Muscle of leg (tissue), 16 donors: ENCODE measurements at places on chromosomes 4 and X. TPM values are rescaled to one million over a fixed set of nuclear protein-coding genes. Genes with fewer than 3 reads are reported as not detected.

The KIT gene
- polyA plus RNA-seq: 7.8 TPM

- no peak for DNase-seq
Observed at GRCh38 chr4:30912098-30912714, 192.0 kb downstream of the PCDH7 start.

The TMPRSS11E gene
- polyA plus RNA-seq: 1.3 TPM

DNA sequence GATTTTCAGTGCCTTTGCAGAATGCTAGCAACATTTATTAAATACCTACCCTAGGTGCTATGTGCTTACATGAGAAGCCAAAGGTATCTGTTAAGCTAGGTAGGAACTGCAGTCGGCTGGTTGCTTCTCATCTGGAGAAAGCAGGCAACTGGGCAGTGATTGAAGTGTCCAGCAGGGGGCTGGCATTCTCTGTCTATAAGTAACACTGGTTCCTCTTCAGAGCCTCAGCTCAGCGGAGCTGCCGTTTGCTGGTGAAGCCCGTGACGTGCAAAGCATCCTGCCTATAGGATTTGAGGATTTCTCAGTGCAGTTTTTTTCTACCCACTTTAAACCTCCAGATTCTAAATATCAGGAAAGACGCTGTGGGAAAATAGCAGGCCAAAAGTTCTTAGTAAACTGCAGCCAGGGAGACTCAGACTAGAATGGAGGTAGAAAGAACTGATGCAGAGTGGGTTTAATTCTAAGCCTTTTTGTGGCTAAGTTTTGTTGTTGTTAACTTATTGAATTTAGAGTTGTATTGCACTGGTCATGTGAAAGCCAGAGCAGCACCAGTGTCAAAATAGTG lies at the start of gene GRPR:
Gene GRPR (plus strand): TSS at position 344 of the 565 bp plus-strand sequence. CDS start 389 bp downstream, outside the sequence.
- DNase-seq: peak; percentile 92

DNA sequence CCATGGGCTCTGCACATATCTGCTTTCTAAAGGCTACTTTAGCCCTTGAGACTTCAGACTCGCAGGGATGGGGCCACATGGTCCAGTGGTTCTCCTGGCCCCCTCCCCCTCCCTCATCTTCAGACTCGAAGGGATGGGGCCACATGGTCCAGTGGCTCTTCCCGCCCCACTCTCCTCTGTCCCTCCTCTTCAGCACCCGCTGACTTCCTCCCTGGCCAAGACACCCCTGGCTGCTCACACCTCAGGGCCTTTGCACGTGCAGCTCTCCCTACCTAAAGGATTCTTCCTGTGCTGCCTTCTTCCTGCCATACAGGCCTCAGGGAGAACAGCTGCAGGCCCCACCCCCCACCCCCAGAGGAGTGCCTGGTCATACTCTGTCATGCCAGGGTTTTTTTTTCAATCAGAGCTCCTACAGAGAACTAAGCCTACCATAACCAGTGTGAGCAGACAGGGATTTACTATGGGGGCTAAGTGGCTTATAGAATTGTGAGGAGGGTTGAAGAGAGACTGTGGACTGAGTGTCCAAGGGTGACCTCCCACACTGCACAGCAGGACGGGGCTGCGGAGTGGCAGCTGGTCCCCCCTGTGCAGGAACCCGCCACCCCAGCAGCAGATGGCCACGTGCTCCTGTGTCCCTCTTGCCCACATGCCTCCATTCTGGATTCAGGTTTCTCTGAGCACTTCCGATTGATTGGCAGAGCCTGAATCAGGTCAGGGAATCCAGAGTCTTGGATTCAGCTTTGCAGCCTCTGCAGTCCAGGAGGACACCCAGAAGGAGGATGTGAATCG lies 6.1 kb upstream of the SPON2 start:
- no peak for DNase-seq

DNA sequence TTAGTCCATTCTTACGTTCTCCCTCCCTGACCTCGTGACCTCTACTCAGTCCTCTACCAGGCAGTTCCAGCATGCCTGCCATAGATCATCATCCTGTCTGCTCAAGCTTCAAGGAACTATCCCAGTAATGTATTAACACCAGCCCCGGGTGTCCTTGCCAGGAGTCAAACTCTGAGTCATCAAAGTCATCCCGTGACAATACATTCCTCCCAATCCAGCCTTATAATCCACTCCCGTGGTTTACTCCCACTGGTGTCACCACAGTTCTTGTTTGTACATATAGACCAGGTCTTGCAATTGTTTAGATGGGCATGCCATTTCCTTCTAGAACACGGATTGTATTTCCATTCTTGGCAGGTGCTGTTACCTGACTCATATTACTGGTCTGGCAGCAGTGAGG lies 68.7 kb upstream of the TAB3 start:
- peak; percentile 2 for DNase-seq

DNA sequence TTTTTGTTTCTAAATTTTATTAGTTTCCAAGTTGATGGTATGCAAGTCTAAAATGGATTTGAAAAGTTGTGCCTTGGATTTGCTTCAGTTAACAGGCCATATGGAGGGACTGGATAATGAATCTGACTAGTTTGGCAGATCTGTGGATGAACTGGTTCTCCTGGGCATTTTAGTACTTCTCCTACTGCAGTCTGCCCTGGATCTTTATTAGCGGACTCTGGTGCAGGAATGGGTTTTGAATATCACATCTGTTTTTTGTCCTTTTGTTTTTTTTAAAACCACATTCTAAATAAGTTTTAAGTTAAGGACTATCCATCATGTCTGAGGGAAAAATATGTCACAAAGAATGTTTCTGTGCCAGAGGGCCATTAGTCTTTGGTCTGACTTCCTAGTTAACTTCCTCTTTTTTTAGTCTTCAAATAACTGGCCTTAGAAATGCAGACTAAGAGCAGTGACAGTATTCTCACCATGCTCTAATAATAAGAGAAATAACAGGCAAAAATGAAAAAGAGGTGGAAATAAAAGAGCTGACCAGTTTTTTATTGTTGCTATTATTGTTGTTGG lies 13.9 kb upstream of the DCK start:
- DNase-seq: peak; percentile 33

The CXorf65 gene
- not detected for polyA plus RNA-seq

DNA sequence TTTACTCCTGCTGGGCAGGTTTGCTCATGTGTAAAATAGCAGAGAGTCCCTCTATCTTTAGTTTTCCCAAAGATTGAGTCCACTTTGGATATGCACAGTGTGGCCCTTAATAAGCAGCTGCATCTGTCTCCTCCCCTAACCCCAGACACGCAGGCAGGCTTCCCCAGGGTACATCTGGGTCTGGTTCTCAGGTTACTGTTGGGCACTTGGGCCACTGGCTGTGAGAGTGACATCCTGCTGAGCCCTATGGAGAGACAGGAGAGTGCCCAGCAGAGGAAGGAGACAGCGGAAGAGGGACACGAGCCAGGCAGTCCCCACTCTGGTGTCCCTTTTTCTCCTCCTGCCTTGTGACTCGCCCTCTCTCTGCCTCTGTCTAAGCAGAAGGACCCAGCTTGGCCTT lies 16.0 kb downstream of the XK start:
- peak; percentile 24 for DNase-seq

The PNCK gene
- polyA plus RNA-seq: 4.6 TPM

GRCh38 chr4:100268789-100269188 lies 78.5 kb upstream of the DDIT4L start:
- no peak for DNase-seq

The KCTD8 gene
- polyA plus RNA-seq: 0.15 TPM

- DNase-seq: peak; percentile 74
Observed at GRCh38 chrX:44874420-44875184, 1.6 kb downstream of the KDM6A start.

The HSFX2 gene
- 0.37 TPM for polyA plus RNA-seq

DNA sequence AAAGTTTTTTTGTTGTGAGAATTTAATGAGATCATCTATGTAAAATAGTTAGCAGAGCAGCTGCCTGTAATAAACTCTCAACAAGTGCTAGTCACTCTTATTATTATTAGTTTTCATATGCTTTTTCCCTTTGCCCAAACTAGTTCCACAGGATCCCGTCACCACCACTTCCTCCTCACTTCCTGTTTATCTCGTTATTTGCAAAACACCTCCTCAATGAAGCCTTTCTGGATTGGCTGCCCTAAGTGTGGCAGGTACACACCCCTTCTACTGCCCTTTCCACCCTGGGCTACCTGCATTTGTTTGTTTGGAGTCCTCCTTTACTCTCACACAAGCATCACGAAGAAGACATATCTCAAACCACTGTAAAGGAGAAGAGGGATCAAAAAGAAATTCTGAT lies 54.4 kb upstream of the KLF3 start:
- DNase-seq: no peak

DNA sequence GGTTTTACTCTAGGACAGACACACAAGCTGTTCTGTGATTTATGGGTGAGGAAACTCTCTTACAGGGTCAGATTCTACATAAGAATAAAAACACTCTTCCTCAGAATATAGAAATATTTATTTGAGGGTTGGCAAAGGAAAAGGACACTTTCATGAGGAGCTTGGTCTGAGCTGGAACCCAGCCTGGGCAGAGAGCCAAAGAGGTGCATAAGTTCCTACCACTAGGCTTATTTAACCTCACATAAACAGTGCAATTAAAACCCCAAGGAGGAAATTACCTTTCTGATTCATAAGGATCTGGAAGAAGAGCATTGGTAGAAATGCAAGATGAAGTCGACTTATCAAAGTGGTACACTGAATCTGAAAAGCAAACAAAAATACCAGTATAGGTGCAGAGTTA lies 32.9 kb downstream of the SETD7 start:
- no peak for DNase-seq

- DNase-seq: no peak
Observed at GRCh38 chrX:17081968-17082367, 135.5 kb downstream of the REPS2 start.

- DNase-seq: peak; percentile 35
Observed at GRCh38 chr4:72031868-72032608, at the start of gene NPFFR2. Gene NPFFR2 (plus strand): TSS chr4:72032000. CDS start chr4:72128592, 96,592 bp downstream.

The CLDN2 gene
- 0.34 TPM for polyA plus RNA-seq

DNA sequence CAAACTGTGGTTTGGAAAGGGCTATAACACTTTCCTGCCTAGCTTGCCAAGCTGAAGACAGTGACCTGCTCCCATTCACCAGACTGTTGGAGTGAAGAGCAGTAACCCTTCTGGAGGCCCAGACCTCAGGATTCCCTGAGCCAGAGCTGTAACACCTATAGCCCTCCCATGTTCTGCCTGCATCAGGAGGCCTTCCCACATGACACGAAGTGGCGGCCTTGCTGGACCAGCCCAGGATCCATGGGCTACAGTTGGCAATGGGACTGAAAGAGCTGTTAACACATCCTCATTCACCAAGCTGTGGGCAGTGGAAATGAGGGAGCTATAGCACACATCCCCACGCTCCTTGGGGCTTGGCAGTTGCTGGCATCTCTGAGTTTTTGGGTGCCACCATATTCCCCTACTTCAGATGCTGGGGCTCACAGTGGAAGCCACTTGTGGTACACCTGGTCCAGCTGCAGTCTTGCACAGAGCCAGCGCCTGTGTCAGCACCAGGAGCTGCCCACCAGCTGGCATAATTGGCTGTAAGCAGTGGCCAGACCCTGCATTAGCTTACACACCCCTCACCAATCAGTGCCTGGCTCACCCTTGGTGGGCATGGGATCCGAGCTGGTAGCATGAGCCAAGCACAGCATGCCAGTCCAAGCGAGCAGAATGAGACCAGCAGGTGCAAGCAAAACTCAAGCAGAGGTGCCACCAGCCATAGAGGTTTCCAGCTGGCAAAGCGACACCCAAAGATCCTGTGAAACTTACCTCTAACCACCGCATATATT lies 1029.3 kb downstream of the TECRL start:
- no peak for DNase-seq

DNA sequence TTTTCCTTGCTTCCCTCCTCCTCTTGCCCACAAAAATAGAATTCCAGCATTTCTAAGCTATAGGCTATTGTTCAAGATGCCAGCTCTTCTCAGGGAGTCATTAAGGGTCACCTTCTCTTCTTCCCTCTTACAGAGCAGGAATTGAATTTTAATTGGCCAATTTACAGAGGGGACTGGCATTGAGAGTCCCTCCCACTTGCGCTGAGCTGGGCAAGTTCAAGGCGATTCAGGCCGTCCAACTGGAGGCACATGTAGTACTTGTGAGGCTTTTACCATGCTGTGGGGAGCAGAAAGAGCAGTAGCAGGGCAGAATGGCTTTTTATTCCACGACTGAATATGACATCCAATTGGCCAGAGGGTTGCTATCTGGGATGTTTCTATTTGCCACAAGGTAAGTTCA lies 181.9 kb downstream of the SOWAHB start:
- no peak for DNase-seq

GRCh38 chr4:187006189-187006618 lies 282.5 kb upstream of the FAT1 start:
- no peak for DNase-seq

GRCh38 chr4:128844931-128845330 lies 35.4 kb downstream of the JADE1 start:
- no peak for DNase-seq

DNA sequence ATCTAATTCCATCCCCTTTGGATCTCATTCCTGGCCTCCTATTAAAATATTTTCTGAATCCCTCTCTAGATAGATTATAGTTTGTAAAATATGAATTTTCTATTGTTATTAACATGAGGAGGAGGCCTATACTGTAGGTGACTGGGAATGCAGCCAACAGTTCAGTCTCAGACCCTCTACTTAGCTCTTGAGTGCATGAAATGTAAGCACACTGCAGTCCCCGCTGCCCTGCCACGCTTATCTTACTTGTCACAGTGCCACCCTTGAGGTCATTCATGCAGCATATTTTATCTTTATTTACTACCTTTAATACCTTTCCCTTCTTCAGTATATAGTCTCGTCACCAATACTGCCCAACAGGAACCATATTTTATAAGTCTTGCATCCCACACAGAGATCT lies 151.0 kb downstream of the CAMK2D start:
- no peak for DNase-seq

DNA sequence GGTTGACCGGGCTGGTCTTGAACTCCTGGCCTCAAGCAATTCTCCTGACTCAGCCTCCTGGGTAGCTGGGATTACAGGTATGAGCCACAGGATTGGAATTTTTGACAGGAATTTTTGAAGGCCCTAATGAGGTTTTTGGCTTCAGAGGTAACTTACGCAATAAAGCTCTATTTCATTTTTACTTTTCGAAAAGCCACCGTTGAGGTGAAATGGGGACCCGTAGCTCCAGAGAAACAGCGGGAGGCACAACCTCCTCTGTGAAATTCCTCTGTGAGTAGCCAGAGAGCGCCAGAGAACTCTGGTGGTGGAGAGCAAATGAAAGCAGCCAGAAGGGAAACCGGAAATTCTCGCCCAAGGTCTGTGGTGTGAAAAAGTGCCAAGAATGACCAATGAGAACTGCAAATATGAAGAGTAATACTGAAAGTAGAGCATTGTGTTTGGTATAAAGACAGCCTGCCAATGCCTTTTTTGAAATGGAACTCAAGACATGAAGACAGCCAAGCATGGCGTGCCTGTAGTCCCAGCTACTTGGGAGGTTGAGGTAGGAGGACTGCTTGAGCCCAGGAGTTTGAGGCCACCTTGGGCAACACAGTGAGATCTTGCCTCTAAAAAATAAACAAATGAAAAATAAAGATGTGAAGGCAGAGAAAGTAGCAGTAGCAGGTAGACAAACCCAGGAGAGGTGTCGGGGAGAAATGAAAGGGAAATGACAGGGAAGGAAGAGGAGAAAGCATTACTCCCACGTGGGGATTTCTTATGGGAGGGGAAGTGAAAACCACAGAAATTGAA lies 33.0 kb upstream of the TMEM131L start:
- DNase-seq: peak; percentile 57

DNA sequence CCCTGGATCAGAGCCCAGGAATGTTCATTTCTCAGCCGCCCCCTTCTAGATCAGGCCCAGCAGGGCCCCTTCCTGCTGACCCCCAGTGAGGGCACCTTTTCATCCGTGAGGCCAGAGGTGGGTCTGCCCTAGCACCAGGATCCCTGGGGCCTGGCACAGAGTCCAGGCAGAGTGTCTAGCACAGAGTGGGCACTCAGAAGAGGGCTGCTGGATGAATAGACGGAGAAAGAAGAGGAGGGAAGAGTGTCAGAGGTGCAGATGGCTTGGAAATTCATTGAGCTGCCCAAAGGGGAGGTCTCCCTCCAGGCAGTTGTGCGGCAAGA lies 106.5 kb downstream of the CPZ start:
- no peak for DNase-seq
